ENCODE measurements at places on chromosomes 12 and 14.

DNA sequence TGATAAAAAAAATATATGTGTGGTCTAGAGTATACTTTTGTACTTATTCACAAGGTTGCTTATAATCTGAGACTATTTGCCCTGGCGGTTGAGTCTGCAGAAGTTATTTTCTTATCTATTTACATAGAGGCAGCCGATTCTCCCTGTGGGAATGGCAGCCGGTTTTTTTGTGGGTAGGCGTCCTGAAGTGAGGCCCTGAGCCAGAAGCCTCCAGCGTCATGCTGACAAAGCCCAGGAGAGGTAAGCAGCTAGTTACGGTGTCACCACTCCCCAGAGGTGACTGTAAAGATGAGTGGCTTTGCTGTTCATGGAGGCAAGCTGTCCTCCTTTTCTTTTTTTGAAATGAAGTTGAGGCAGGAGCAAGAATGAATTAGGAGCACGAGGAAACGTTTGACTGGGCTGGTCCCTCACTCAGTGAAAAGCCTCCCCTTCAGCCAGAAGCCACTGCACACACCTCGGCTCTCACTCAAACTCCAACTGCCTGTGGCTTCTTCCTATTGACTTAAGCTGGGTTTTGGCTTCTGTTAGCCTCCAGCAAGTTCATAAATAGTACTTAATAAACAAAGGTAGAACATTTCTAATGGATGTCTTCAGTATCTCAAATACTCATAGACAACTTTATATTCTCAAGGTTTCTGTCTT is 21.5 kb downstream of the PAX9 start:
- DNase-seq: no peak
- H3K36me3 ChIP-seq: no peaks in the 10 kb centered on the region
- no peaks in the 10 kb centered on the region for H3K27me3 ChIP-seq

GRCh38 chr12:99039367-99040120 is 394.5 kb downstream of the APAF1 start:
- peaks cover 10% of the 10 kb centered on the region for H3K4me1 ChIP-seq

- no peak overlapping the region for H3K27ac ChIP-seq
- peaks cover 14% of the 10 kb centered on the region for H3K4me1 ChIP-seq
- no peaks in the 10 kb centered on the region for H3K36me3 ChIP-seq
- DNase-seq: no peak
Measured at GRCh38 chr12:91616416-91616815, 433.8 kb upstream of the DCN start.

DNA sequence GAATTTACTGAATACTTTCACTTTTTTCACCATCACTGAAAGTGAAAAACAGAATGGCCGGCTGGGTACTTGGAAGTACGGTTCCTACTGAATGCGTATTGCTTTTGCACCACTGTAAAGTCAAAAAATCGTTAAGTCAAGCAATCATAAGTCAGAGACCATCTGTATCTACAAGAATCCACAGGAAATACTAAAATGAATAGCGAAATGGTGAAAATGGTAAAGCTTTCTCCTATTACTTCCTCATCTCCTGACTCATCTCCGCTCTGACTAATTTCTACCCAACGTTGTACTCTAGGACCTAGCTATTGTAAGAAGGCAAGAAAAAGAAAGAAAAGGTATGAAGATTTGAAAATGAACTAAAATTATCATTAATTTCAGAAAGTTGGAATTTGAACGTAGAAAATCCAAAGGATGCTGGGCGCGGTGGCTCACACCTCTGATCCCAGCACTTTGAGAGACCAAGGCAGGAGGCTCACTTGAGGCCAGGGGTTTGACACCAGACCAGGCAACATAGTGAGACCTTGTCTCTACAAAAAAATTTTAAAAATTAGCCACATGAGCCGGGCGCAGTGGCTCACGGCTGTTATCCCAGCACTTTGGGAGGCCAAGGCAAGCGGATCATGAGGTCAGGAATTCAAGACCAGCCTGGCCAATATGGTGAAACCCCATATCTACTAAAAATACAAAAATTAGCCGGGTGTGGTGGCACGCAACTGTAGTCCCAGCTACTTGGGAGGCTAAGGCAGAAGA is 5.3 kb upstream of the CDCA4 start:
- no peak overlapping the region for H3K27ac ChIP-seq
- DNase-seq: no peak
- H3K4me1 ChIP-seq: peaks cover 23% of the 10 kb centered on the region
- no peak overlapping the region for H3K4me3 ChIP-seq
- peaks cover 15% of the 10 kb centered on the region for H3K27me3 ChIP-seq

DNA sequence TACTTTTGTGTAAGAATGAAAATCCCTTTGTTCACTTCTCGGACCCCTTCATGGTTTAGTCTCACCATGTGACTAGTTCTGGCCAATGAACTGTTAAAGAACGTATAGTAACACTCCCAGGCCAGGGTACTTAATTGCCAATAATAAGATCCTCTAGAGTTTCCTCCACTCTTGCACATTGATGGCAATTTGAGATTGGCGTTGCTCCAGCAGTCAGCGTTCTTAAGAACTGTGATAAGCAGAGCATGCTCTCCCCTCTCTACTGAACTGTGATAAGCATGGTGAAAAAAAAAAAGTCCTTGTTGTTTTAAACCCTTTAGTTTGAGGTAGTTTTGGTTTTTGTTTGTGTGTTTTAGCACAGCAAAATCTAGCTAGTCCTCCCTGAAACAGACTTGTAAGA is 854.5 kb downstream of the SLC6A15 start:
- no peak for DNase-seq
- H3K27me3 ChIP-seq: no peaks in the 10 kb centered on the region
- no peak overlapping the region for H3K27ac ChIP-seq
- H3K36me3 ChIP-seq: no peaks in the 10 kb centered on the region
- H3K4me1 ChIP-seq: peaks cover 9% of the 10 kb centered on the region

DNA sequence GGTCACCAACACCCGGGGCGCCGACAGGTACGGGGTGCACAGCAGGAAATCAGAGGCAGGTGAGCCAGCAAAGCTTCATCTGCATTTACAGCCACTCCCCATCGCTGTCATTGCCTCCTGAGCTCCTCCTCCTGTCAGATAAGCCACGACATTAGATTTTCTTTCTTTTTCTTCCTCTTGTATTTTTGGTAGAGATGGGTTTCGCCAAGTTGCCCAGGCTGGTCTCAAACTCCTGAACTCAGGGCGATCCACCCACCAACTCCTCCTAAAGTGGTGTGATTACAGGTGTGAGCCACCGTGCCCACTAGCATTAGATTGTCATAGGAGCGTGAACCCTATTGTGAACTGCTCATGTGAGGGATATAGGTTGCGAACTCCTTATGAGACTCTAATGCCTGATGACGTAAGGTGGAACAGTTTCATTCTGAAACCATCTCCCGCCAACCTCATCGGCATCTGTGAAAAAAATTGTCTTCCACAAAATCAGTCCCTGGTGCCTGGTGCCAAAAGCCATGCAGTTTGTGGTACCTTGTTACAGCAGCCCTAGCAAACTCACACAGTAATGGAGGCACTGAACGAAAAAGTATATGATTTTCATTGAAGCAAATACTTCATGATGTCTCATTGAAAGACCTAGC is 1.5 kb downstream of the STYK1 start:
- no peak for DNase-seq
- peaks cover 11% of the 10 kb centered on the region for H3K4me1 ChIP-seq
- H3K36me3 ChIP-seq: no peaks in the 10 kb centered on the region
- H3K4me3 ChIP-seq: peak overlapping the region; percentile 83
- no peaks in the 10 kb centered on the region for H3K27me3 ChIP-seq
- H3K27ac ChIP-seq: no peak overlapping the region

DNA sequence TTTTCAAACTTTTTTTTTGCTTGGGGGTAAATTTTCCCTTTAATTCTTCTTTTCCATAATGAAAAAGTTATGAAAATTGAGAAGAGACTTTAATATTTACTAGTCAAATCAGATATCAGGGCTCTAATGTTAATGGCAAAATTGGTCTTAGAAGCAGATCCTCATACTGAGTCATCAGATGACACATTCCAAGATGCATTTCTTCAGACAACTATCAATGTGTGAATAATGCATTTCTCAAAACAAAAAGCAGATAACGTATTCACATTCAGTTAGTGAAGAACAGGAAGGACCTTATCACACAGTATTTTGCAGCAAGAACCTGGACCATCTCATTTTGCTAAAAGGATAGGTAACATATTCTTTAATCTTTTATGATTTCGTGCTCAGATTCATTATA is 130.7 kb downstream of the GPHN start:
- H3K36me3 ChIP-seq: no peaks in the 10 kb centered on the region
- H3K27ac ChIP-seq: no peak overlapping the region
- H3K4me3 ChIP-seq: no peak overlapping the region
- no peak for DNase-seq
- H3K4me1 ChIP-seq: peaks cover 4% of the 10 kb centered on the region

GRCh38 chr14:98622208-98623051 is 649.6 kb downstream of the BCL11B start:
- no peak overlapping the region for H3K27ac ChIP-seq
- DNase-seq: no peak
- no peaks in the 10 kb centered on the region for H3K27me3 ChIP-seq
- peaks cover 3% of the 10 kb centered on the region for H3K36me3 ChIP-seq

DNA sequence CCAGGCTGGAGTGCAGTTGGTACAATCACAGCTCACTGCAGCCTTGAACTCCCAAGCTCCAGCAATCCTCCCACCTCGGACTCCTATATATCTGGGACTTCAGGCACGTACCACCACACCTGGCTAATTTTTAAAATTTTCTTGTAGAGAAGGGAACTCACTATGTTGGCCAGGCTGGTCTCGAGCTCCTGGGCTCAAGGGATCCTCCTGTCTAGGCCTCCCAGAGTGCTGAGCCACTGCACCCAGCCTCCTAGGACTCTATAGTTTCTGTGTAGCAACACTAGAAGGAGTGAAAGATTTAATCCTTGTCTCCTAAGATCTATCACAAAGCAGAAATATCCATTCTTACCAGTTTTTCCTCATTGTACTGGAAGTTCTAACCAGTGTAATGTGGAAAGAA is 4.3 kb upstream of the APOF start:
- no peaks in the 10 kb centered on the region for H3K4me1 ChIP-seq
- H3K36me3 ChIP-seq: no peaks in the 10 kb centered on the region
- H3K27ac ChIP-seq: no peak overlapping the region
- H3K27me3 ChIP-seq: peaks cover 17% of the 10 kb centered on the region
- no peak for DNase-seq

DNA sequence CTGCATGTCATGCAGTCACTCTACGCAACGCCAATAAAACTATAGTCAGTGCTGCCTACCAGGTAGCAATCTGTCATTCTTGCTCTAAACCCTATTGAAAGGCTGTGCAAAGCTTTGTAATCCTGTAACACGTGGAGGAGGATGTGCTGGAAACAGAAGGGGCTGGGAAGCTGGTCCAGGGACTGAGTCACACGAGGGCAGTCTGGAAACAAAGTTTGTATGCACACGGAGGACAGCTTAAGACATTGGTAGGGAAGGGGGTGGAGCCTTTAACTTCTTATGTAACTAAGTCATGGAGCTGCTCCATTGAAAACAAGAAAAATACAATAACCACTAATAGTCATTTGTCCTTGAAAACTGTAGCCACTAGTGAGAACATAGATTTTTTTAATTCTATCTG is 128.0 kb downstream of the BCAT1 start:
- no peaks in the 10 kb centered on the region for H3K27me3 ChIP-seq
- H3K4me1 ChIP-seq: no peaks in the 10 kb centered on the region
- DNase-seq: no peak
- H3K27ac ChIP-seq: no peak overlapping the region
- H3K36me3 ChIP-seq: peaks cover 73% of the 10 kb centered on the region

- no peak overlapping the region for H3K27ac ChIP-seq
- no peak for DNase-seq
- no peaks in the 10 kb centered on the region for H3K27me3 ChIP-seq
- no peaks in the 10 kb centered on the region for H3K4me1 ChIP-seq
- peaks cover 46% of the 10 kb centered on the region for H3K36me3 ChIP-seq
Measured at GRCh38 chr12:57171668-57172067, 24.2 kb upstream of the LRP1-AS start.

- H3K36me3 ChIP-seq: no peaks in the 10 kb centered on the region
- peak overlapping the region; percentile 98 for H3K27ac ChIP-seq
- no peak for DNase-seq
- peaks cover 51% of the 10 kb centered on the region for H3K4me1 ChIP-seq
Measured at GRCh38 chr12:115872212-115872611, 405.3 kb downstream of the MED13L start.
